KBM-7 (cell line): ENCODE measurements at places on chromosomes 6 and 20.
A peak's percentile ranks its signal among the peaks of the same experiment; 100 is the strongest.

DNA sequence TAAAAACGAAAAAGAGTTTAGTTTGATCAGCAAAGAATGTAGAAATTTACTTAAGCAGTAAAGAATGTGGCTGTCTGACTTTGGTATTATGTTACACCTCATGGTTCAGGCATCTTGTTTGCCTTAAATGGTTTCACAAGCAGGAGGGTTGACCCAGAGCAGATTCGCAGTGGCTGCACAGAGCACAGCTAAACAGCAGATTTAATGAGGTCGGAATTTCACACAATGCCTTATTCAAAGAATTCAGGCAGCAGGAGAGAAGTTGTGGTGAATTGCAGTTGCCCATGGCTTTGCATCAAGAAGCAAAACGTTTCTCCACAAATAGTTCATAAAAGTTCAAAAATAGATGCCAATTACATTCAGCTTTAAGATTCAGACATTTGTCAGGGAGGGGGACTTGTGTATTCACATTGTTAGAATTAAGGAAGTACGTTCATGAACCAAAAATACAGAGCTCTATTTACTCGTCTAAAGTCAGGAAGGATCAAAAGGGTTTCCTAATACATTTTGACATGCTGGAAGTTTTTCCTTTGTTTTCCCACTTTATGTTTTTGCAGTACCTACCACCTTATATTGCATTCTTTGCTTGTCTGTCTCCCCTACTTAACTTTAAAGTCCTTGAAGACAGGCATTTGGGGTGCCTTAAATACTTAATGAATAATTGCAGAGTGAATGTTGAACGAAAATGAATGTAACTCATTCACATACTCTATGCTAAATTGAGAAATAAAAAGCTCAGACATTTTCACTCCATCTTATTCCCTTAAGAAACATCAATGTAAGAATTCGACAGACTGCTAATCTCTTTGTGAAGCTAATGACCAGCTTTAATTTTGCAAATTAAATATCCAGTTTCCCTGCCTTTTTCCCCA, 1163.6 kb upstream of the CITED2 start:
- DNase-seq: peak; percentile 49

DNA sequence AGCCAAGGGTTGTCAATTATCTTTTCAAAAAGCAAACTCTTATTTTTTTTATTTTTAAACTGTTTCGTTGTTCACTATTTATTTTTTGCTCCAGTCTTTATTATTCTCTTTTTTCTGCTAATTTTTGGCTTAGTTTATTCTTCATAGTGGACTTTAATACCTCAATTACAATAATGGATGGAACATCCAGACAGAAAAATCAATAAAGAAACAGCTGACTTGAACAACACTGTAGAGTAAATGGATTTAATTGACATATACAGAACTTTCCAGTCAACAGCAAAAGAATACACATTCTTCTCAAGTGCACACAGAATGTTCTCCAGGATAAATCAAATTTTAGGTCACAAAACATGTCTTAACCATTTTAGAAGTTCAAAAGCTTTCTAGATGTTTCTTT, 111.5 kb downstream of the MEI4 start:
- DNase-seq: no peak

- no peak for DNase-seq
Measured at GRCh38 chr6:19690325-19691075, 146.7 kb upstream of the ID4 start.

GRCh38 chr20:51639206-51639832, 96.8 kb upstream of the NFATC2 start:
- DNase-seq: peak; percentile 75

DNA sequence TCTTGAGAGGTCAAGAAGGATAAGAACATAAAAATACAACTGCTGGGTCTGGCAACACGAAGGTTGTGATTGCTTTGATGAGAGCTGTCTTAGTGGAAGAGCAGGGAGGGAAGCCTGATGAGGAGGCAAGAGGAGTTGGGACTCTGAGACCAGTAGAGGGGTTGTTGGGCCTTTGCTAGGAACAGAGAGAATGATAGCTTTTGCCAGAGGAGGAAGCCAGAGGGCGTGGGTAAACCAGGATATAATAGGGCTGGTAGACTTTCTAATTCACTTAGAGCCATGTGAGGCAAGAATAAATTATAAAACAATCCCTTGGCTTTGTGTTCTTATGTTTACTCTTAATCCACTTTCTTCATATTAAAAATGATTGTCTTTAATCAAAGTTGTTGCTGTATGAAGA, 78.6 kb downstream of the RCAN2 start:
- no peak for DNase-seq

GRCh38 chr20:52895701-52896100, 76.5 kb upstream of the TSHZ2 start:
- no peak for DNase-seq

- no peak for DNase-seq
Measured at GRCh38 chr6:110971468-110971867, 10.4 kb upstream of the RPF2 start.

GRCh38 chr6:73830119-73830518, 134.1 kb downstream of the CD109 start:
- no peak for DNase-seq
